ENCODE measurements at places on chromosomes 5 and 9. TPM values are rescaled to one million over a fixed set of nuclear protein-coding genes. Genes with fewer than 3 reads are reported as not detected.

DNA sequence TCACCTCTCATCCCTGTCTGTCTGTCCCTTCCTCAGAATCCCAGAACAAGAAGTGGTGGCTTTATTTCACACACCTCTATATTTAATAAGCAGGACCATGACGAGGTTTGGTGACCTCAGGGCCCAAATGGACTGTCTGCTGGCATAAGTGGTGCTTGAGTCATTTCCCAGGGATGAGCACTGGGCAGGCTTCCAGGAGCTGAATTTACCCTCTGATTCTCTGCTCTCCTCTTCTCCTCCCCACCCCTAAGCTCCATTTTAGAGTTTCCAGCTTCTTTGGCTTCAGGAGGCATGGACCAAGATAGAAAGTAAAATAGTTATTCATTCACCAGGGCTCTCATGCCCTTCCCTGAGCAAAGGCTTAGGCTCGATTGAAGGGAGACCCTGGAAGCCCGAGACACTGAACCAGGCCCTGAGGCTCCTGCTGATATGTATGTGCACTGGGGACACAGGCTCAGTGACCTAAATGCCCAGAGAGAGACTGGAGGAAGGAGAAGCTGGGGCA, 69.1 kb downstream of the PPARGC1B start:
- peak; percentile 94 for DNase-seq

The NPR3 gene
- total RNA-seq, result 5.8 TPM

GRCh38 chr9:113543296-113543981, 79.9 kb downstream of the RGS3 start:
- no peak for DNase-seq

DNA sequence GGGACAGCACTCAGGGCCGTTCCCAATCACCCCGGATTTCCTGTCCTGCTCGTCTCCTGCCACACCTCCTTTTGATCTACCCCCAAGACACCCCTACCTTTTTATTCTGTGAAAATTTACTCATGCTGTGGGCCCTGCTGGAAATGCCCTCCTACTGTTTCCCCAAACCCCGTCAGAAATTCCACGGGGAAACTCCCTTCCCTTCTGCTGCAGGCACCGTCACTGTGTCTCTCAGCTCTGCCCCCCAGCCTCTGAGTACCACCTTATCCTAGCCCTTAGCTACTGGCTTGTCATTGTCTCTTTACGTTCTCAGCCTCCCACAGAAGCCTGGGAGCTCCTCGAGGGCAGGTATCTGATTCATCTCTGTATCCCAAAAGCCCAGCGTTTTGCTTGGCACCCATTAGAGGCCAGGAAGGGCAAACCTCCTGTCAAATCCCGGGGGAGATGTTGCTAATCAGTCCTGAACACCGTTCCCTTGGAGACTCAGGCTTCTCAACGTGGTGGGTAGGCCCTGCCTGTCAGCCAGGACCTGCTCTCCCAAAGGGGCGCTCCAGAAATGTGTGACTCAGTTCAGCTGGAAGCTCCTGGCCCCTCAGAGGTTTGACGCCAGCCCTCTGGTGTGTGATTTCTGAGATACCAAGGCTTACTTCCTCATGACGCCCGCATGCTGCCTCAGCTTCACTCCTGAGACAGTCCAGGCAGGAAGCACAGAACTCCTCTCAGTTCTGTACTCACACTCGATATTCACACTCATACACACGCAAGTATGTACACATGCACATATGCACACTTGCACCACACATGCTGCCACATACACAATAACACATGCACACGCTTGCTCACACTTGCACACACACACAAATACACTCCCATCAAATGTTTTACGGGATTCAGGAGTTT, 50.7 kb upstream of the GRHPR start:
- no peak for DNase-seq

DNA sequence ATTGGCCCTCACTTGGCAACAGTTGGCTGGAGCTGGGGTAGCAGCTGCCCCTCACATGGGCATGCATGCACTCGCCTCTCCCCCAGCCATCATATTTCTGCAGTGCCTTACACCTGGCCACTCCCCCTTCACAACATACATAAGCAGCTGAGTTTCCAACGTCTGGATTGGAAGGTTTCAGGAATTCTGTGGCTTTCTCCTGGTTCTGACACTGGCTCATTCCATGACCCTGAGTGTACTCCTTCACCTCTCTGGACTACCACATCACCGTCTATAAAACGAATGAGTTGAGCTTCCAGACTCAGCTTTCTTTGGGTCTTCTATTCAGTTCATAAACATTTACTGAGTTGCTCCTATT, 84.3 kb downstream of the GALNT10 start:
- no peak for DNase-seq

DNA sequence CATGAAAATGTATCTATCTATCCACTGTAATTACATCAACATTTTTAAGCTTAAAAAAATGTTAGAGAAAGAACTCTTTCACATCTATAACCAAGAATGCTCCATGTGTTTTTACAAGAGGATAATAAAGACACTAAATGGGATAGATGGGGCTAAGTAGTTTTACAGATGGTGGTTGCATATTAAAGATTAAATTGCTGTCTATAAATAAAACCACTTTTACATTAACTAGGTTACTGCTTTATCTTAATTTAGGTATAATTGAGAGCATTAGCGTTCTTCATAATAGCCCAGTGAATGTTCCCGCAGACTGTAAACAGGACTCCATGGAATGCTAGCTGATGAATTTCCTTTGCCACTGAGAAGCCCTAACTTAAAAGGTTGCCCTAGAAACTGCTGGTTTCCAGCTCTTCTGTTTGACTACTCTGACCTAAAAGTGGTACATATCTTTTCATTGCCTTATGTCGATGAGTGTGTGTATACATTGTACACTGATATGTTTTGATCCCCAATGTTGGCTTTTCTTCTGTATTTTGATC, 117.9 kb downstream of the SGCD start:
- no peak for DNase-seq

DNA sequence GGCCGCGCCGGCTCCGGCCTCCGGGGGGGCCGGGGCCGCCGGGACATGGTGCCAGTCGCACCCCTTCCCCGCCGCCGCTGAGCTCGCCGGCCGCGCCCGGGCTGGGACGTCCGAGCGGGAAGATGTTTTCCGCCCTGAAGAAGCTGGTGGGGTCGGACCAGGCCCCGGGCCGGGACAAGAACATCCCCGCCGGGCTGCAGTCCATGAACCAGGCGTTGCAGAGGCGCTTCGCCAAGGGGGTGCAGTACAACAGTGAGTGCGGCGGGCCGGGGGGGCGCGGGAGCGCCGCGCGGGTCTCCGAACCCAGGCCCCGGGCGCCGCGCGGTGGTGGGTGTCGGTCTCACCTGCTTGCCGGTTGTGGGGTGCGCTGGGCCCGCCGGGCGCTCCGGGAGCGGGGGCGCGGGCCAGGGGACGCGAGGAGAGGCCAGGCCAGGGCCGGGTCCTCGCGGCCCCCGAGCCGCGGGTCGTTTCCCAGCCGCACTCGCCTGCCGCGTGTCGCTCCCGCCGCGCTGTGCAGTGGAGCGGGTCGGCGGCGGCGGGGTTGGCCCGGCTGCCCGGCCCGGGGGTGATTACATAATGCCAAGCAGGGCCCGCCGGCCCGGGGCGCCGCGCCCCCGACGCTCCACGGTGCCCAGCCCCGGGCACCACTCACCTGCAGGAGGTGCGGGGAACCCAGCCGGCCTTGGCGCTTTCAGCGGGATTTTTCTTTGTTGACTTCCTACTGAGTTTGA, 492 bp downstream of the RABL6 start:
- DNase-seq, result no peak

GRCh38 chr5:135234666-135235401, 164.2 kb downstream of the MACROH2A1 start:
- DNase-seq, result no peak

The SPIN1 gene
- total RNA-seq, result 37.9 TPM

The TSSK1B gene
- total RNA-seq, result 0.33 TPM

GRCh38 chr5:93601802-93602155, 18.8 kb downstream of the NR2F1 start:
- DNase-seq, result no peak

Measured in PC-3 (cell line).